Activated CD8-positive, alpha-beta T cell treated with anti-CD3 and anti-CD28 coated beads, Interleukin-2, amount 10 ng/mL, durations not matched to agents 7 days and 5 days (primary cell): ENCODE measurements at places on chromosomes 1 and 21.

DNA sequence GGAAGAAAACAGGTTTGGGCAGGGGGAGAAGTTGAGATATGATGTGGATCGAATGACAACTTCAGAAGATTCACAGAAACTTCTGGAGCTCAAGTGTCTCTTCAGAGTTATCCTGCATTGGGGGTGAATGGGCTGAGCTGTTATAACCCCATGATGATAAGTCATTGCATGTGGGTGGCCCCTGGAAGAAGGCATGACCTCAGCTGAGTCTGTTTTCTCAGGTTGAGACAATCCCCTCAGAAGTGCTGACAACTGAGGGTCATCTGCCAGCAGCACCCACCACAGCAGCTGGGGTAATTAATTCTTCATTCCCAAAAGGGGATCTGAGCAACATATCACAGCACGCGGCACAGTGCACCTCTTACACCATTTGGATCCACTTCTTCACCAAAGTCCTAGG, 138.6 kb upstream of the CAMK1G start:
- DNase-seq = no peak
- no peaks in the 10 kb centered on the region for H3K4me1 ChIP-seq
- peaks cover 5% of the 10 kb centered on the region for H3K27me3 ChIP-seq
- no peak overlapping the region for H3K4me3 ChIP-seq
- no peak overlapping the region for H3K27ac ChIP-seq

DNA sequence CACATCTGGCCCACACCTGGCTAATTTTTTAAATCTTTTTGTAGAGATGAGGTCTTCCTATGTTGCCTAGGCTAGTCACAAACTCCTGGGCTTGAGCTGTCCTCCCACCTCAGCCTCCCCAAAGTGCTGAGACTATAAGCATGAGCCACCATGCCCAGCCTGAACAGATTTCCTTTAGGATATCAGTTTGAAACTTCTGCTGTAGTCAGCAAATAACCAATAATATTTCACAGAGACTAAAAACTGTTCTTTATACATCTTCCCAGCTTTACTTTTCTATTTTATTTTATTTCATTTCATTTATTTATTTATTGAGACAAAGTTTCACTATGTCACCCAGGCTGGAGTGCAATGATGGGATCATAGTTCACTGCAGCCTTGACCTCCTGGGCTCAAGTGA, 29.9 kb upstream of the TEKT2 start:
- no peak overlapping the region for H3K4me3 ChIP-seq
- H3K27me3 ChIP-seq = no peaks in the 10 kb centered on the region
- H3K27ac ChIP-seq = no peak overlapping the region
- H3K4me1 ChIP-seq = no peaks in the 10 kb centered on the region

GRCh38 chr1:8892026-8892425, 13.5 kb upstream of the ENO1 start:
- peaks cover 6% of the 10 kb centered on the region for H3K4me1 ChIP-seq
- H3K27me3 ChIP-seq = no peaks in the 10 kb centered on the region
- DNase-seq = no peak
- no peak overlapping the region for H3K4me3 ChIP-seq
- no peak overlapping the region for H3K27ac ChIP-seq

- H3K4me1 ChIP-seq = peaks cover 24% of the 10 kb centered on the region
- H3K27me3 ChIP-seq = peaks cover 46% of the 10 kb centered on the region
- H3K36me3 ChIP-seq = no peaks in the 10 kb centered on the region
- no peak within 1 kb of the TSS for H3K27ac ChIP-seq
Measured at GRCh38 chr1:236064674-236065508, at the start of gene NID1. TSS of gene NID1 (minus strand) at chr1:236065090. CDS start at chr1:236065079, 11 bp downstream.

DNA sequence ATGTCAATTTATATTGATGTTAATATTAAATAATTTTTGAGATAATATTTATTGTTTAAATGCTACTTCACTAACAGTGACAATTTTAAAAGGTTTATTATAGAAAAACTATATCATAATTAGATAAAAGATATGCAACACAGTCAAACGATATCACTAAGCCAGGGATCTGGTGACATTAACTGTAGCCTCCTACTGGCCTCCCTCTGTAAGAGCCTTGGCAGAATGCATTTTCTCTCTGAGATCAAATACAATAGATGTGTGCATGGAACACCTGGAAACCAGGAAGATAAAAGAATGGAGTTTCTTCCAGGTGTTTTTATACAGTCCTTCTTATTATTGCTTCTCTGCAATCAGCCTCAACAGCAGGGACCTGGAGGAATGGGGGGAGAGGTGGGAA, 1762.1 kb downstream of the BRINP3 start:
- H3K27me3 ChIP-seq = no peaks in the 10 kb centered on the region
- H3K4me3 ChIP-seq = no peak overlapping the region
- DNase-seq = no peak
- no peak overlapping the region for H3K27ac ChIP-seq

GRCh38 chr1:182549346-182549745, 39.7 kb downstream of the RNASEL start:
- no peak overlapping the region for H3K27ac ChIP-seq
- no peaks in the 10 kb centered on the region for H3K36me3 ChIP-seq
- no peak for DNase-seq
- peaks cover 8% of the 10 kb centered on the region for H3K27me3 ChIP-seq
- no peak overlapping the region for H3K4me3 ChIP-seq

DNA sequence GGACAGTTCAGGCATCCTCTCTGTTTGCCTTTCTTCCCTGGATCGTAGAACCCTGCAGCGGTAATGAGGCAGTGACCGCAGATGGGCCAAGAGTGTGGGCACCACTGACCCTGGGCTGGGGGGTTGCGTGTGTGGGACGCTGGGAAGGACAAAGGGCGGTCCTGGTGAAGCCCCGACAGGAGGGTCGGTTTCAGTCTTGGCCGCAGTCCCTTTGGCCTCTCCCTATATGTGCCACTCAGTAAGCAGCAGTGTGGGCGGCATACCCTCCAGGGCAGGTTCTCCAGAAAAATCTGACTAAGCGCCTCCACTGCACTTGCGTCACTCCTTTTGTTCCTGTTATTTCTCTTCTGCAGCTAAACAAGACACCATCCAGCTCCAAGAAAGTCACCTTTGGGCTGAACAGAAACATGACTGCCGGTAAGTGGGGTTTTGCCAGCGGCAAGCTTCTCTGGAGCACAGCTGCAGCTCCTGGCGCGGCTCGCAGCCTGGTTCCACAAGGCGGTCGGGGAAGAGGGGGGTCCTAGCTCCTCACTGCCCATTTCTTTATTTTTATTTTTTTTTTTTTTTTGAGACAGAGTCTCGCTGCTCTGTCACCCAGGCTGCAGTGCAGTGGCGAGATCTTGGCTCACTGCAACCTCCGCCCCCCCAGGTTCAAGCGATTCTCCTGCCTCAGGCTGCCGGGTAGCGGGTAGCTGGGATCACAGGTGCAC, 27.7 kb upstream of the PDXK start:
- no peak overlapping the region for H3K4me3 ChIP-seq
- no peak overlapping the region for H3K27ac ChIP-seq
- H3K36me3 ChIP-seq = peaks cover 58% of the 10 kb centered on the region
- no peaks in the 10 kb centered on the region for H3K27me3 ChIP-seq
- no peaks in the 10 kb centered on the region for H3K4me1 ChIP-seq

GRCh38 chr21:37658817-37659458, 257.3 kb downstream of the KCNJ6 start:
- H3K27me3 ChIP-seq = no peaks in the 10 kb centered on the region
- DNase-seq = no peak
- no peak overlapping the region for H3K4me3 ChIP-seq
- no peak overlapping the region for H3K27ac ChIP-seq

DNA sequence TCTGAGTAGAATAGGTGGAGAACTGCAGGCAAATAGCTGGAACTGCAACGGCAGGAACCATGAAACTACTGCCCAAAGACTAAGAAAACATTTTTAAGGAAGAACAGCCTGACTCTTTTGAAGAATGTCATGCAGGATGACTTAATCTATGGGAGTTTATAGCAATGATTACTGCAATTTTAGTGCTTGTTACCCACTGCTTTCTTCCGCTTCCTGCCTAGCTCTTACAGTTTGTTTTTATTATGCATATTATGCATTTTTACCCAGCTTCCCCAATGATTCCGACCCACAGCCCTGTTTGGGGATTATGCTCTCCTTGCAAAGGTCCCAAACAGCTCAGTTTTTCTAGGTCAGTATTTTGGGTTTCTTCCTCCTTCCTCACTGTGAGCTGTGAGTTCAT, 71.2 kb downstream of the PCNX2 start:
- no peak overlapping the region for H3K4me3 ChIP-seq
- peaks cover 4% of the 10 kb centered on the region for H3K4me1 ChIP-seq
- no peak for DNase-seq
- H3K27ac ChIP-seq = no peak overlapping the region
- H3K36me3 ChIP-seq = peaks cover 9% of the 10 kb centered on the region
- no peaks in the 10 kb centered on the region for H3K27me3 ChIP-seq

DNA sequence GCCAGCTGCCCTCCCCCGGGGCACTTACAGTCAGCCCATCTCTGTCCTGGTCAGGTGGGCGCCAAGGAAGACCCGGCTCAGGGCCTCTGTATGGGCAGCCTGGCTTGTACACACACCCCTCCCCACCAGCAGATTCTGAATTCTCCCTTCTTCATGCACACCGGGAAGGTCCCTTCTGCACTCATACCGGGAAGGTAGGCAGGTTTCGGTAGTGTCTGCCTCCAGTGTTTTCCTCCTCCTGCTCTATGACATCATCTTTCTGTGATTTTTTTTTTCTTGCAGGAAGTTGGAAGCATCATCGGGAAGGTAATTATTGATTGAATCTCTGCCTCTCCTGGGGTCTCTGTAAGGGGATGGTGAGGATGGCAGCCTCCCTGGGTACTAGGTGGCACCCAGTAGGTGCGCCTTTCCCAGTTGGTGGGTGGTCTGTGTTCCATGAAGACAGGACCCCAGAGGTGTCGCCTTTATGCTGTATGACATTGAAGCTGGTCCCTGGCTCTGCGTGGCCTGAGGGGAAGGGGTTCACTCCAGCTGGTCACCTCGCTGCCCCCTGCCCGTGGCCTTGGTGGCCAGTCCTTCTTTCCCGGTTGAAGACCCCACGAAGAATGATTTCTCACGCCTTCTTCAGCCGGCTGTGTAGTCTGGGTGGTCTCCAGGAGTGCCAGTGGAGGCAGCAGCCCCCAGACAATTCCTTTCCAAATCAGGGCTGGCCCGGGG, 82.1 kb upstream of the COL6A1 start:
- DNase-seq = no peak
- no peaks in the 10 kb centered on the region for H3K4me1 ChIP-seq
- H3K36me3 ChIP-seq = no peaks in the 10 kb centered on the region
- no peak overlapping the region for H3K4me3 ChIP-seq
- H3K27ac ChIP-seq = no peak overlapping the region

DNA sequence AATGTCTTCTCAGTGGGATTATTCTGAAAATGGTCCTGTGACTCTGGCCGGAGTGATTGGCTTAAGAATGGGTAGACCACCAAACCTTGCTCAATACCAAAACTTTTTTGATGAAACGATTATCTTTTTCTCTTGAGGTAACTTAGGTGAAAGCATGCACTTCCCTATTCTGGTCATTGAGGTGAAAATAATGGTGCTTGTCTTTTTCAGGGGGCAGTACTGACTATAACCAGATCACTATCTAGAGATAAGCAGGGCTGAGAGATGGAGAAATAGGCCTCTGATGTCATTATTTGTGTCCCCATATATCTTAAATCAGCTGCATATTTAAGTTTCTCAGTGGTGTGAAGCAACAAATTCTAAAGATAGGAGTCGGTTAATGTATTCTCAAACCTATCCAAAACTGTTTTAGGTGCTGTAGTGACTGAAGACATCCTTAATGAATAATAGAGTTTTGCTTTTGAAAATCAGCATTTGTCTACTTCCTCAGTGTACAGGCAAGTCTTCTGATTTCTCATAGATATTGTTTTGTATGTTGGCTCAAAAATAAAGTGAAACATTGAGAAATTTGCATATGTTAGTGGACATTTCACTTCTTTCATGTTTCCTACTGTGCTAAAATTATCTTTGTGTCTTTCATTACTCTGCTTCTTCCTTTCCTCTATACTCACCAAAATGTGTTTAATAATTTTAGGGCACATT, 735.3 kb upstream of the ADGRL4 start:
- DNase-seq = no peak
- H3K27me3 ChIP-seq = no peaks in the 10 kb centered on the region
- H3K27ac ChIP-seq = no peak overlapping the region
- no peaks in the 10 kb centered on the region for H3K4me1 ChIP-seq

DNA sequence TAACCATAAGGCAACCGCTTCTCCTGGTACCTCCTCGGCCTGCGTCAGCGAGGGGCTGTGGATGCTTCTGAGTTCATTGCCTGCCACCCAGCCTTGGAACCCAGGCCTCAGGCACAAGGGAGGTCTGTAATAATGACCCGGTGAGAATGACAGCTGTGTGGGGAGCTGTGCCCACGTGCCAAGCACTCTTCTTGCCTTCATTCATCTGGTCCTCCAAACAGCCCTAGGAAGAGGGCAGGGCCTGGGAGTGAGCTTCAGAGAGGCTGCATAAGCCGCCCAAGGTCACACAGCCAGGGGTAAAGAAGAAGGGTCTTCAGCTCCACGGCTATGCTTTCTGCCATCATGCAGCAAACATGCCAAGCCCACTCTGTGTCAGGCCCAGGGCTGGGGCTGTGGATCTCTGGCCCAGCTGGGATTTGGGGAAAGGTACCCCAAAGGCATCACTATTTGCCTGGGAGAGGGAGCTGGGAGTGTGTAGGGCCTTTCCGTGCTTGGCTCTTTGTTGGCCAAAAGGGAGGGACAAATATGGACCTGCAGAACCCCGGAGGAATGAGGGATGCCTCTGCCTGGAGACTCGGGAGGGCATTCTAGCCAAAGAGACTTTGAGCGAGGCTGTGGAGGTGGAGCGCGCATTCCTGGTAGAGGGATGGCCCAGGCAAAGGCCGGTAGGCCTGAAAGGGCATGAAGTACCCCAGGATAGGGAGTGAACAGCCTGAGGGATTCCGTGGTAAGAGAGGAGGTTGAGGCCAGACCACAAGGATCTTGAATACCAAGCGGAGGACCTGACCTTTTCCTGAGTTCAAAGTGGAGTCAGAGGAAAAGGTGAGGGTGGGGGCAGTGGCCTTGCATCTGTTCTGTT, 10.1 kb upstream of the EDN2 start:
- peaks cover 20% of the 10 kb centered on the region for H3K27me3 ChIP-seq
- no peak for DNase-seq
- H3K27ac ChIP-seq = no peak overlapping the region
- no peaks in the 10 kb centered on the region for H3K36me3 ChIP-seq

- no peak overlapping the region for H3K4me3 ChIP-seq
- DNase-seq = no peak
- H3K36me3 ChIP-seq = no peaks in the 10 kb centered on the region
- no peak overlapping the region for H3K27ac ChIP-seq
- peaks cover 11% of the 10 kb centered on the region for H3K27me3 ChIP-seq
Measured at GRCh38 chr1:8276173-8276914, 41.6 kb upstream of the SLC45A1 start.

DNA sequence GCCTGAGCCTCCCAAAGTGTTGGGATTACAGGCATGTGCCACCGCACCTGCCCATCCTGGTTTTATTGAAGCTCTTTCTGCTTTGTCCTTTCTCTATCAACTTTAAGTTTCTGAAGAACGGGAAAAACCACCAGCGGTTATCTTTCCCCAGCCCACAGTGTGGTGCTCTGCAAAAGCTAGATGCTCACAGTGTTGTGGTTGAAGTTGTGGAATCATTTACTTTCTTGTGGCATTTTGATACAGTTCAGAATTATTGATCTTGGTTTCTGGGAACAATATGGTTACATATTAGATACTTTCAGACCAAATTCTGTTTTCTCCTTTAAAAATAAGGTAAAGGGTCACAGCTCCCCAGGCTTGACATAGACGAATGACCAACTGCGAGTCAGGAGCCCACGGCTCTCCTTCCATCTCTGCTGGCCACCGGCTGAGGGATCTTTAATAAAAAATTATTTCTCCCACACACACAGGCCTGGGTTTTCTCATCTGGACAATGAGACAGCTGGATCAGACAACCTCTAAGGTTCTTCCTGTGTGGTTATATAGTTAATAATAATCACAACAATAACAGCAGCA, 385.3 kb downstream of the SETD4 start:
- H3K27ac ChIP-seq = no peak overlapping the region
- H3K36me3 ChIP-seq = no peaks in the 10 kb centered on the region
- H3K4me3 ChIP-seq = no peak overlapping the region
- DNase-seq = no peak
